ENCODE measurements at places on chromosomes 13 and 19.
A peak's percentile ranks its signal among the peaks of the same experiment; 100 is the strongest.

DNA sequence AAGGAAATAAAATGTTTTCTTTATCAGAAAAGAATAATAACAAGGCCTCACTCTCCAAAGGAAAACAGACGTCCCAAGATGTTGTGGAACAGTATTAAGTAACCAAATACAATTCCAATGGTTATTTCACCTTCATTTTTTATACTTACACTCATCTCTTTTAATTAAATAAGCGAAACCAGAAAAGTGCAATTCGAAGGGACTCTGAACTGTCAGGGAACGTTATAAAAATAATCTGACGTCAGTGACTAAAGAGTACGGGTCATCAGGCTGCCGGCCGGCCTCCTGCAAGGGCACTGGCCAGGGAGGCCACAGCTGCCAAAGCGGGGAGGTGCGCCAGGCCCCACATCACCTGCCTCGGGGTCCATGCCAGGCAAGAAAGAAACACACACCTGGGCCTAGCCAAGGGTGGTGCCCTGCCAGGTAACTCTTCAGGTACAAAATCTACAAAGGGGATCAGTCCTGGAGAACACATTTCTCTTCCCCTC is 61.2 kb downstream of the CDADC1 start:
- DNase-seq = no peak

DNA sequence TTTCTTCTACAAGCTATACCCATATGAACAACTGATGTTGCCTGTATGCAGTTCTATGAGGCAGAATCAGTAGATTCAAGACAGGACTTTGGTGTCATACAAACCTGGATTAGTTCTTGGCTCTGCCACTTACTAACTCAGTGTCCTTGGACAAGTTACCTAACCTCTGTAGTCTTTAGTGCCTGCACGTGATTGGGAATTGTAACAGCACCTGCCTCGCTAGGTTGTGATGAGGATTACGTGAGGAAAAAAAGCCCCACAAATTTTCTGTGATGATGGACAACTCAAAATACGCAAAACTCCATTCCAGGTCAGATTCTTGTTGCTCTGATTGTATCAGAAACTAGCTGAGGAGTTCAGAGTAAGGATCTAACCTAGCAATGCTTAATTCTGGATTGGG is 89.3 kb downstream of the LRCH1 start:
- no peak for DNase-seq

- DNase-seq = no peak
These were observed 17.3 kb downstream of the PNPLA6 start for GRCh38 chr19:7552781-7553180.

DNA sequence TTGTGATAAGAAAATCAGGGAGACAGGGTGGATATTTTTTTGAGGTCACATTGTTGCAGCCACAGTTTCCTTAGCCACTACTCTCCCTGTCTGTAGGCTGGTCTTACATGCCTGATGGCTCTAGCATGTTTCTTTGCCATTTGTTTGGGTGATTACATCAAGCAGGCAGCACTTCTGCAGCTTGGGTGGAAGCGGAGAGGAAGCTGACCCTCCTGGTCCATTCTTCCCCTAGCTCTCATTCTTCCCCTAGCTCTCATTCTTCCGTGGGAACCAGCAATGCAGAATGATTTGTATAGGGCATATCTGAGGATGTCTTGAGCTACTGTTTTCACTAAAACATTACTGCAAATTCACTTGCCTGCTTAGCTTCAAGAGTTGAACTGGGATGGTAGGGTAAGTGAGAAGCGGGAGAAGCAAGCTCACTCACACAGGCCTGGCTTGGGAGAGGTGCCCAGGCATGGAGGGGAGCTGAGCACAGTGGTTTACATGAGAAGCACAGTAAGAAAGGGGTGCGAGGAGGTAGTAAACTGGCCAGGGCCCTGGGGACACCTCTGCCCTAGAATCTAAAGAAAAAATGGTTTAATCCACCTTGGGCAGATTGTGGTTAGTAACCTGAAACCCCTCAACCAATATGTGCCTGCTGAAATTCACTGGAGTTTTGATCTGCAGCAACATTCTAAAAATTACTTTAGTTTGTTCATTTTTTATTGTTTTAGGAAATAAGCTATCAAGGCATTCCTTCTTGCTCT is 538.9 kb downstream of the RFC3 start:
- DNase-seq = no peak

- peak; percentile 35 for DNase-seq
These were observed 2.5 kb upstream of the CILP2 start for GRCh38 chr19:19535311-19536191.

GRCh38 chr19:51147663-51148062 is 5.6 kb downstream of the SIGLEC7 start:
- DNase-seq = no peak

GRCh38 chr19:33486407-33486806 is 35.2 kb downstream of the PEPD start:
- DNase-seq = no peak

DNA sequence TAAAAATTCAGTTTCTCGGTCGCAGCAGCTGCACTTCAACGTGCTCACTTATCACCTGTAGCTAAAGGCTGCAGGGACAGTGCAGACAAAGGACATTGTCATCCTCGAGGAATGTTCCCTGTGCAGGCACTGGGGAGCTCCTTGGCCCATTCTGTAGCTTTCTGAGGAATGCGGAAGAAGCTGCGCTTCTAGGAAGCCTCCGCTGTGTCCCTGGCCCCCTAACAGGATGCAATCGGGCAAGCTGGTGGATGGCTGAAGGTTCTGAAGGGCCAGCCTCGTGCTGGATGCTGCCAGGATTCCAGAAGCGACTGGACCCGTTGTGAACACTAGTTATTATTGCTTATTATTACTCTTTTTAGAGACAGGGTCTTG is 8.1 kb downstream of the ANO8 start:
- DNase-seq = no peak

GRCh38 chr19:49042177-49042576 is 1.5 kb upstream of the CGB5 start:
- no peak for DNase-seq

GRCh38 chr19:8615813-8616596 is 5.5 kb upstream of the ADAMTS10 start:
- DNase-seq = peak; percentile 64

DNA sequence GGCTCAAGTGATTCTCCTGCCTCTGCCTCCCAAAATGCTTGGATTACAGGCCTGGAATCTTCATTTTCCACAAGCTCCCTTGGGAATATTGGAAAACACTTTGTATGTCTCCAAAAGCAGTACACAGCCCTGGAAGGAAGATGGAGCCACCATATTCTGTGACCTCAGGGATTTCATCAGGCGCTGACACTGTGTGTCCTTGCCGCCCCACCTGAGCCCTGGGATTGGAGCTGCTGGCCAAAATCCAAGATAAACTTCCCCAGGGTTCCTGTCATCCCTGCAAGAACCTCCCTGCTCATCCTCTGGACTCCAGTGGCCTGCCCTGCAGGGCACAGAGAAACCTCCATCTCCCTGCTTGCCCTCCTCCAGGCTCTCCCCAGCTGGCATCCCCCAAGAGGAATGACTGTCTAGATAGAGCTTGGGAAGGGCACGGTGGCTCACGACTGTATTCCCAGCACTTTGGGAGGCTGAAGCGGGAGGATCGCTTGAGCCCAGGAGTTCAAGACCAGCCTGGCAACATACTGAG is 1.3 kb upstream of the GNG7 start:
- no peak for DNase-seq

- no peak for DNase-seq
These were observed 154.2 kb upstream of the MAB21L1 start for GRCh38 chr13:35630551-35631275.

GRCh38 chr13:110850840-110851239 is 64.0 kb downstream of the ANKRD10 start:
- no peak for DNase-seq

GRCh38 chr19:33661336-33661735 is 39.6 kb downstream of the CHST8 start:
- no peak for DNase-seq

DNA sequence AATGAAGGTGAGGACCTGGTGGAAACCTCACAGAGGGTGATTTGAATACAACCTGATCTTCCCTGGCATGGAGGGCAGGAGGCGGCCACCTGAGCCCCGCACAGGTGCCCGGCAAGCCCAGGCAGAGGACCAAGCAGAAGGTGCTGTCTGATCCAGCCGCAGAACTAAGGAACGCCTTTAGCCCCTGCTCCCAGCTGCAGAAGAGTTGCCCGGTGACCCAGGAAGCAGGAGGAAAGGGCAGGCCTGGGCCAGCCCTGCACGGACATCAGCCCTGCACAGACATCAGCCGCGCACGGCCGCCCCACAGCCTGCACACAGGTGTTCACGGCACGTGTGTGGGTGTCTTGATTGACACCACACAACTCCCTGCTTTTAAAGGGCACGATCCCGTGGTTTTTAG is 43.1 kb downstream of the RASA3 start:
- DNase-seq = no peak

- DNase-seq = peak; percentile 10
These were observed 323.1 kb downstream of the ZNF536 start for GRCh38 chr19:30695171-30695875.

DNA sequence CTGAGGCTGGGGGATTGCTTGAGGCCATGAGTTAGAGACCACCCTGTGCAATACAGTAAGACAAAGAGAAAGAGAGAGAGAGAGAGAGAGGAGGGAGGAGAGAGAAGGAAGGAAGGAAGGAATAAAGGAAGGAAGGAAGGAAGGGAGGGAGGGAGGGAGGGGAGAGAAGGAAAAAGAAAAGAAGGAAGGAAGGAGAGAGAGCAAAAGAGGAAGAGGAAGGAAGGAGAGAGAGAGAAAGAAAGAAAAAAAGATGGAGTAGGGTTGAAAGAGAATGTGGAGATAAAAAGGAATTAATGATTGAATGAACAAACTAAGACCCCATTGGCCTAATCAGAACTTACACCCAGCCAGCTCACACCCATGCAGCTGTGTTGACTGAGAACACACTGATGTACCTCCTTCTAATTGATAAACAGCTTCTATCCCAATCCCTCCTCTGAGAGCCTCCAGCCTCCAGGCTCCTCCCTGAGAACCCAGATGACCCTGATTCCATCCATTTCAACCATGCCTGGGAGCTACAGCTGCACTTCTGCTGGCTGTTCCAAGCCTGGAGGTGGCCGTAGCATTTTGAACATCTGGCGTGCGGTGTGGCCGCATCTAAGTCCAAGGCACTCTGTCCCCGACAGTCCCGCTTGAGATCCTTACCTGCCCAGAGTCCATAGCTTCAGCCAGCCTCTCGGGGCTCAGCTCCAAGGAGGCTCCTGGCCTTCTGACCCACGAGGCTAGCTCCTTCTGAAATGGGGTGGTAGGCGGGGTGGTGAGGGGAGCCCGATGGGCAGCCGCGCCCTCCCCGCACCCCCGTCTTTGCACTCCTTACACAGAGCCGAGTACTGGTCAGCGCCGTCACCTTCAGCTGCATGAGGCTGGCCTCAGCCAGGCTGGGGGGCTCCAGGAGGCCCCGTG is 1.1 kb downstream of the PRODH2 start:
- no peak for DNase-seq

DNA sequence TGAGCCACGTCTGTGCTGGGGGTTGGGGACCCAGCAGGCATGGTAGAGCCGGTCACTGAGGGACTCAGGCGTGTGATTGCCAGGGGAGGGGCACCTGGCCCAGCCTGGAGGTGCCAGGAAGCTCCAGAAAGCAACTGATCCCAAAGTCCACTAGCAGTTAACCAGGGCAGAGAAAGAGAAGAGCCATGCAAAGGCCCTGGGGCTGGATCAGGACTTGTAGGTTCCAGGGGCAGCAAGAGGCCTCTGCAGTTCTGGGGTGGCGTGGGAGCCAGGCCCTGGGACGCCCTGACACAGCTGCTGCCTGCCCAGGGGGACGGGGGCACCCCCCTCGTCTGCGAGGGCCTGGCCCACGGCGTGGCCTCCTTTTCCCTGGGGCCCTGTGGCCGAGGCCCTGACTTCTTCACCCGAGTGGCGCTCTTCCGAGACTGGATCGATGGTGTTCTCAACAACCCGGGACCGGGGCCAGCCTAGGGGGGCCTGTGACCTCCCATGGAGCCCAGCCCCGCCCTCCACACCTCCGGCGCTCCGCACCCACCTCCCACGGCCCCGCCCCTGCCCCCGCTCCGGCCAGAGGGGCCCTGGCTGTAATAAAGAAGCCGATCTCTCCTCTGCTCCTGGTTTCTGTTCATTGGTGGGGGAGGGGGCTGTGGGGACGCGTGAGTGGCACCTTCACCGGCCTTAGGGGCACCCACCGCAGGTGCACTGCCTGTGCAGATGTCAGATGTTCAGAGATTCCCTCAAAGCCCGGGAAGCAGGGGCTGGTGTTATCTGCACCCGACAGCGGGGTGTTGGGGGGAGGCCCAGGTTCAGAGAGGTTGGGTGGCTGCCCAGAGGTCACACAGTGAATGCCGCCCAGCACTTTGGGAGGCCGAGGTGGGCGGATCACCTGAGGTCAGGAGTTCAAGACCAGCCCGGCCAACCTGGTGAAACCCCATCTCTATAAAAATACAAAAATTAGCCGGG is 4.1 kb downstream of the AZU1 start:
- no peak for DNase-seq

DNA sequence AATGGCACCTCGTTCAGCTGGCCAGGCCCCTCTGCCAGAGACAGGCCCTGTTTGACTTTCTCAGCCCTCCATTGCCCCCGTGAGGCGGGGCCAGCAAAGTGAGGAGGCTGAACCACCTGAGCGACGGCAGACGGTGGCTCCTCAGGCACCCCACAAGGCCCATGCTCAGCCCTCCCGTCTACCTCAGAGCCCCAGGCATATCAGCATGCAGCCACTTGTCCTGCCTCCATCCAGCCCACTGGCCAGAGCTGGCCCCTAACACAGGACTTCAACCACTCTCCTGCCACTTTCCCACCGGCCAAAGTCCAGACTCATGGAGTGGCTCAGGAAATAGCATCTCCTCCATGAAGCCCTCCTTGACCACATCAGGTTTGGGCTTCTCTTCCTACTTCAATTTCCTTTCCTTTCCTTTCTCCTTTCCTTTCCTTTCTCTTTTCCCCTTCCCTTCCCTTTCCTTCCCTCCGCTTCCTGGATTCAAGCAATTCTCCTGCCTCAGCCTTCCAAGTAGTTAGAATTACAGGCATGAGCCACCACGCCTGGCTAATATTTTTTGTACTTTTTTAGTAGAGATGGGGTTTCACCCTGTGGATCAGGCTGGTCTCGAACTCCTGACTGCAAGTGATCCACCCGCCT is 9.3 kb downstream of the SLC7A10 start:
- no peak for DNase-seq

DNA sequence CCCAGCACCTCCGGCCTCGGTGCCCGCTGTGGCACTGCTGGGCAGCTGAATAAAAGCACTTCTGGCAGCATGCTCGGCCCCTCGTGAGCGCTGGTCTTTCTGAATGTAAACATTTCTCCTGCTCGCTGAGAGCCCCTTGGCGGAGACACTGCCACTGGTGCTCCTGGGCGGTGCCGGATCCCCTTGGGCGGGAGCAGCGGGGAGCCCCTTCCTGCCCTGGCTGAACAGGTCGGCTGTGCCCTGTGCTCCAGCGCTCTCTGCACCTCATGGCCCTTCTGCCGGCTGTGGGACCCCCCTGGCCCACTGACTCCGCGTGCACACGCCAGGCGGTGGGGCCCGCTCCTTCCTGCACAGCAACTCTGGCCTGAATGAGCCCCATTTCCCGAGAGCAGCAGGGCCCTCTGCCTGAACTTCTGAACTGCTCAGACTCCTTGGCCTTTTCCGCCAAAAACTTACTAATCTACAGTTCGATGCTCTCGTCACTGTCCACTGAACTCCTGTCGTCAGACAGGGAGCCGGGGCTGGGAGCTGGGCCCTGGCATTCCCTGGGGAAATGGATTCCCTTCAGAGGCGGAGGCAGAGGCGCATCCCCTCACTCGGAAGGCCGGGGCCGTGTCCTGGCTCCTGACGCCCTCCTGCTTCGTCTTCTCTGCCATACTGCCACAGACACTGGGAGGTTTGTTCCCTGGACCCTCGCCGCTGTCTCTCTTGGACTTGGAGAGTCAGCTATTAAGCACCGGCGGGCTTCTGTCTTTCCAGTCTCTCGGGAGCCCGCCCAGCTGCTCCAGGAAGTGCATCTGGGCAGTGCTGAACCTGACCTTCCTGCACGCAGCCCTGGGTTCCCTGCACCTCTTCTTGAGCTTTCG is 14.2 kb downstream of the RB1 start:
- peak; percentile 30 for DNase-seq
